ENCODE measurements at places on chromosomes 3 and 15.

DNA sequence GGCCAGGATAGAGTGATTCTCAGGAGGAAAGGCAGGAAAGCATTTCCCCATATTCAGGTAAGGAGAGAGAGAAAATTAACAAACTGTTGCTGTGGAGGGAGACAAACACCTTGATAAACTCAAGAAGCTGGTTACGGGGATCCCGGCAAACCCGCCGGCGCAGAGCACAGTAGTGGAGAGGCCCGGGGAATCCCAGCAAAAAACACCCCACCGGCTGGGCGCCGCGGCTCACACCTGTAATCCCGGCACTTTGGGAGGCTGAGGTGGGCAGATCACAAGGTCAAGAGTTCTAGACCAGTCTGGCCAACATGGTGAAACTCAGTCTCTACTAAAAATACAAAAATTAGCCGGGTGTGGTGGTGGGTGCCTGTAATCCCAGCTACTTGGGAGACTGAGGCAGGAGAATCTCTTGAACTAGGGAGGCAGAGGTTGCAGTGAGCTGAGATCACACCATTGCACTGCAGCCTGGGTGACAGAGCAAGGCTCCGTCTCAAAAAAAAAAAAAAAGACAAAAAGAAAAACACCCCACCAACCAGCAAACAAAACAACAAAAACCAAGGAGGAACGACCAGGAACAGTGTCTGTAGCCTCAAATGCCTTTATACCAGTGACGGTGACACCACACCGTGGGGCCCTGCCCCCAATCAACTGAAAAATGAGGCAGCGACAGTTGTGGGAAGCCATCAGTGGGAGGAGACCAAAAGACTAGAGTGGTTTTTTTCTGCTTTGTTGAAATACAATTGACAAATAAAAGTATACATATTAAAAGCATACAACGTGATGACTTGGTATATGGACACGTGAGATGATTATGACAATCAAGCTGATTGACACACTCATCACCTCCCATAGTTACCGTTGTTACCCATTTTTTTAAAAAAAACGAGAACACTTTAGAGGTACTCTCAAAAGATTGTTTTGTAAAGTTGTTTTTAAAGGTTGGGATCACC lies 40.2 kb upstream of the IDH2 start:
- no peak for DNase-seq

DNA sequence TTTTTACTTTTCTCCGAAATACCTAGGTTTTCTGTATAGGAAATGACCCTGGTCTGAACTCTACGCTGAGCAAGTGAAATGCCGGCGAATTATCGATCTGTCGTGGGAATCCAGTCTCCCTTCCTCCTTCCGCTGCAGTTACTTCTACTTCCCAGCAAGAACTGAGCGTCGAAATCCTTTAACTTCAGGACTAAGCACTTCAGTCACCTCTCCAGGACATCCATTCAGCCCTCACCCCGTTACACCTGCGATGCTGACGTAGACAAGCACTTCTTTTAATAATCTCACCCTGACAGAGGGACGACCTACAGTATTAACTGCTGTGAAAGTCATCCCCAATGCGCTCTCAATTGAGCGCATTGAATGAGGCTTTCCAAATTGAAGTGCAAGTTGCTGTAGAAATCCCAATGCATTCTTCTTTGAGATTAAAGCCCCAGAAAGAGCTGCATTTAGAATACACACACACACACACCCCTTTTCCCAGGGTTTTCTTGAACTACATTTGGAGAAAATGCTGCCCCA lies 1.3 kb downstream of the TOP2B start:
- DNase-seq: peak; percentile 10

- DNase-seq: no peak
Observed at GRCh38 chr3:44984335-44984734, 8.3 kb downstream of the EXOSC7 start.

- no peak for DNase-seq
Observed at GRCh38 chr15:42065033-42065432, 29.3 kb downstream of the PLA2G4D start.

DNA sequence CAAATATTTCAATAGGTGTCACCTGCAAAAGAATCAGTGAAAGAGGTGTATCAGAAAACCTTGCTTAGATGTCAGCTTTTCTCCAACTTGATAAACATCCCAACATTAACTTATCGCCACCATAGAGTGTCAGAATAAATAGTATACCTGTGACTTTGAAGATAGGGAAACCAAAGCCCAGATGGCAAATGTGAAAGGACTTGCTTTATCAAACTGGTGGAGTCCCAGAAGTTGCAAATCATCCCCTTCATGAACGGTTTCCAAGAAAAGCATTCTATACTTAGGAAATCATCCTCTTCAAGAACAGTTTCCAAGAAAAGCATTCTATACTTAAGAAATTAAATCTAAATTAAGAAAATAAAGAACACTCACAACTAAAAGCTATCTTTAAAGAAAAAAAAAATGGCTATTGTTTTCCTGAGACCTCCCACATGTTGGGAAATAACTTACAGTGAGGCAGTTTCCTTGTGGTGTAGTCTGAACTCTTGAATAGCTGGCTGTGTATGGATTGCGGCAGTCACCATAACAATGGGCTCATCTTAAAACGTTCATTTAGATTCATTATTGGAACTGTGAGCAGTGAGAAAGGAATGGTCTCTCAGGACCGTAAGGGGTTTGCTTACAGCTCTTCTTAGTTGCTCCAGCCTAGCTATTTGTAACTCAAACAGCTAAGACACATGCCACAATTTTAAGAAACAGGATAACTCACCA lies 56.5 kb downstream of the GHSR start:
- DNase-seq: peak; percentile 66

DNA sequence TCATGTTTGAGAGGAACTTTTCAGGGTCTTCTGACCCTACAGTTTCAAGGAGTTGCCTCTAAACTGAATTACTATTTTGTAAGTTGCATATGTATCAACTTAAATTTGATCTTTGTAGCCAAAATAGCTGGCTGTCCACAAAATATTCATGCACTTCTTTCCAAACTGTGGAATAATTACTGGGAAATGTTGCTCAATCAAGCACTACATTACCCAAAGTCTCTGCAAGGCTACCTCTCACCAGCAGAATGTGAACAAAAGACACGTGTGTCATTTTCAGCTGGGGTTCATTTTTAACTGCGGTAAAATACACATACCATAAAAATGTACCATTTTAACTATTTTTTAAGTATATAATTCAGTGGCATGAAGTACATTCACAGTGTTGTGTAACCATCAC lies 320.4 kb downstream of the CTNNB1 start:
- peak; percentile 38 for DNase-seq

GRCh38 chr15:44598892-44599291 lies 61.9 kb downstream of the EIF3J start:
- DNase-seq: peak; percentile 48

- DNase-seq: no peak
Observed at GRCh38 chr3:35784169-35784568, 144.8 kb downstream of the ARPP21 start.

GRCh38 chr15:97755726-97756125 lies 204.8 kb upstream of the ARRDC4 start:
- DNase-seq: no peak

DNA sequence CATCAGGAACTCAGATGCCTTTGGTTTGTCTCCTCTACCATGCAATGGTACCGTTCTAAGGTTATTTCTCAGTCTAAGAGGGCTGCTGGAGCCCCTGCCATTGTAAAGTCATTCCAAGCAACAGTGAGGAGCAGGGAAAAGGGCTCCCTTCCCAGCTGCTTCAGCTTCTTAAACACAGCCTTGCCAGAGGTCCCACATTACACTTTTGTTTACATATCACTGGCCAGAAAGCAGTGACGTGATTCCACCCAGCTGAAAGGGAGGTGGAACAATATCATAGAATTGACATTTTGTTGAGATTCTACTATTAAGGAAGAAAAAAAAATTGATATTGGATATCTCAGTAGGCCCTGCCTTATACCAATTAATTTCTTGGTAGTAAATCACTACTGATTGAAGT lies 194.6 kb downstream of the SUCLG2 start:
- no peak for DNase-seq

- DNase-seq: no peak
Observed at GRCh38 chr3:44042772-44043171, 198.9 kb upstream of the TOPAZ1 start.

DNA sequence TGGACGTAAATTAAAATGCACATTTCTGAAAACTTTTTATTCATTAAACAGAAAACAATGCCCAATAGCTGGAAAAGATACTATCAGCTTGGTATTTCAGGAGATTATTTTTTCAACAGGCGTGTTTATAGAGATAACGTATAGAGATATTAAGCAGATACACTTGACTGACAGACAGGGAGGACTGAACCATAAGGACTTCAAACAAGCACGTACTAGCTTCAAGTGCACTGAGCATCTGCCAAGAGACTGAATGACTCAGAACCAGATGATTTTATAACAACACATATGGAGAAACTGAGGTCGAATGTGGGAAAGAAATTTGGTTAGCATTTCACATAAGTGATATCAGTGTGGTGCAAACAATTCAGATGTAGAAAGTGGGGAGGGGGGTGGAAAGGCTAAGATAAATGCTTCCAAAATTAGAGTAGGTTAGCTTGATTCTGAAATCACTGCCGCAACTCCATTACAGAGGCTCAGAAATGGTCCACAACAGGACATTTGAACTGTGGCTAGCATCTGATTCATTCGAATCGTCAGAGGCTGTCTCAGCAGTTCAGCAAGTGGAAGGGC lies 103.5 kb downstream of the SEMA6D start:
- peak; percentile 86 for DNase-seq

GRCh38 chr15:85603703-85604102 lies 191.0 kb downstream of the KLHL25 start:
- no peak for DNase-seq

DNA sequence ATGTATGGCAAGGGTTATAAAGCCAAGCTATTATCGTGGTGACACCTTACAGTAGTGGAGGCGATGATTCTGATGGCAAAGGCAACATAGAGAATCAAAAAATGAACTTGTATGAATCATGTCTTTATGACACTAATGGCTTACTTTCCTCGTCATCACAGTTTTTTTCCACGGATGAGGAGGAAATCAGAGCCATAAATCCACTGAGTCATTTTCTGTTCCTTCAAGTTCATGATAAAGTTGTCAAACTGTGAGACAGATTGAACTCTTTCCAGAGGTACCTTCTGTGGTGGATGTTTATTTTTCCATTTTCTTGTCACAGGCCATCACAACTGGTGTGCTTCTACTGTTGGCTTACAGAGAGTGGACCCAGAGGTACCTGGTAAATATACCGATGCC lies 8.5 kb downstream of the TMEM212 start:
- DNase-seq: peak; percentile 75

DNA sequence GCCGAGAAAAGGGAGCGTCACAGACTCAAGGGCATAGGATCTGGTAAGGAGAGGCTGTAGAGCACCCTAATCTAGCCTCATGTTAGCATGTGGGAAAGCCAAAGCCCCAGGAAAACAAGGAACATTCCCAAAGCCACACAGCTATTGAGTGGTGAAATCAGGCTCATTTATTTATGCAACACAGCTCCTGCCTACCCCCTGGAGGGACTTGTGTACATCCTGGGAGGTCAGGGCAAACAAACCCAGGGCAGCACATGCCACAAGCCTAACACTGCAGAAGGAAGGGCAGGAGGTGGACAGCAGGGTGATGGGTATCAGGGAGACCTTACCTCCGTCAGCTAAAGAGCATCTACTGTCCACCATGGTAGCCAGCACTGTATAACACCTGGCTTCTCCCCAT lies 283.5 kb downstream of the RPLP1 start:
- no peak for DNase-seq

DNA sequence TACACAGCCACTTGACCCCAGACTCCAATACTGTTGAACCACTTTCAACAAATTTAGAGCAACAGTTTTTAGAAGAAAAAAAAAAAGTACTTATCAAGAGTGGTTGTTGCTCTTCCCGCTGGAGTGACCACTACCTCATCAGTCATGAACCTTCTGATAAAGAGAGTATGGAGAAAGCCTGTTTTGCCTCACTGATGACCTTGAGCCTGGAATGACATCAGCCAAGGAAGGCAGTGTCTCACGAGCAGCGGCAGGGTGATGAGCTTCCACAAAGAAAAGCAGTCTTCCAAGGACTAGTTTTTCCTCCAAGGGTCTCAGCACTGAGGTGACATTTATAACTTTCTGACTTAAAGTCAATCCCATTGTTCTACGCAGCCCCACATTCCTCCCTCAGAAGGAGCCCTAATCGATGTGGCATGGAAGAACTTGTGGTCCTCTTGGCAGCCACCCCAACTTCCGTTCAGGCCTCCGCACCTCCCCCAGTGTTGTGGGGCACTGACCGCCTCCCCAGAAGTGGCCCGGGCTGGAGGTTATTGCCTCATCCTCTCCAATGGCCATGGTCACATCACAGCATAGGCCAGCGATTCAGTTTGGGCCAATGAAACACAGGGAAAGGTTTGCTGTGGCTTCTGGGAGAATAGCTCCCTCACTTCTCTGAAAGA lies 1.8 kb upstream of the CYP11A1 start:
- DNase-seq: no peak
